ENCODE measurements at places on chromosomes 1 and 21.

- no peak for DNase-seq
These were observed 44.2 kb upstream of the ZYG11A start for GRCh38 chr1:52798331-52798730.

GRCh38 chr1:21815724-21816321 lies 3.8 kb downstream of the LDLRAD2 start:
- DNase-seq: no peak

- DNase-seq: no peak
These were observed 98.8 kb downstream of the RHOU start for GRCh38 chr1:228833911-228834688.

GRCh38 chr1:203656796-203657747 lies 30.4 kb downstream of the ATP2B4 start:
- DNase-seq: no peak

GRCh38 chr1:178146436-178146835 lies 52.5 kb downstream of the RASAL2 start:
- peak; percentile 22 for DNase-seq

GRCh38 chr1:64687725-64688327 lies 57.0 kb upstream of the RAVER2 start:
- peak; percentile 53 for DNase-seq

DNA sequence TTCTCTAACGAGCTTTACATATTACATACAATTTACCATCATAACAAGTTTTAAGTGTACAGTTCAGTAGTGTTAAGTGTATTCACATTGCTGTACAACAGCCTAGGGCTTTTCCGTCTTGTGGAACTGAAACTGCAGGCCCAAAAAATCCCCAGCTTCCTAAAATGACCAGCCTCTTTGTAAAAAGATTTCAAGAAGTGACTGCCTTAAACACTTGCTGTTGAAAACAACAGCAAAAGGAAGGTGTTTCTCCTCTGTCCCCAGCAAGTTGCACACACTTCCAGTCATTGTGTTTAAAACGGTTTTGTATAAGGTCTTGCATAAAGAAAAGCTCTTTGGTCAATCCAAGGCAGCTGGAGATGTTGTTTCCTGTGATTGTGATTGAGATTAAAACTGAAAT lies 16.0 kb upstream of the GBP1 start:
- peak; percentile 57 for DNase-seq

DNA sequence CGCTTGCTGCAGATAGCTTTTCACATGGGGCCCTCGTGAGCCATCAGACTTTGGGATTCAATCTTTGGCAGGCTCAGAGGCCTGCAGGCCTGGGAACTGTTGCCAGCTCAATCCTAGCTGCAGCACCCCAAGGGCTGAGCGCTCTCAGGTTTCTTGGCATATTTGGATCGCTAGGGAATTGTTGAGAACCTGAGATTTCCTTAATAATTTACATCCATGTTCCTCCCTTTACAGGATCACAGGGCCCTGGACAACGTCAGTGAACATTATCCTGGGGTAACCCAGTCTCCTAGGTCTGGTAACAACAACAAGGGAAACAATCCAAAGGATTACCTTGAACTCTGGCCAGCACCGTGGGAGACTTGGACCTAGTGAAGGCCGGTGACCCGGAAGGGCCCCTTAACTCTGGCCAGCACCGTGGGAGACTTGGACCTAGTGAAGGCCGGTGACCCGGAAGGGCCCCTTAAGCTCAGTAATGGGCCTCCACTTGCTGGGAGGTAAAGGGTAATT lies 49.3 kb upstream of the NEK2 start:
- DNase-seq: no peak

- DNase-seq: no peak
These were observed 60.4 kb downstream of the FYB2 start for GRCh38 chr1:56758794-56759193.

DNA sequence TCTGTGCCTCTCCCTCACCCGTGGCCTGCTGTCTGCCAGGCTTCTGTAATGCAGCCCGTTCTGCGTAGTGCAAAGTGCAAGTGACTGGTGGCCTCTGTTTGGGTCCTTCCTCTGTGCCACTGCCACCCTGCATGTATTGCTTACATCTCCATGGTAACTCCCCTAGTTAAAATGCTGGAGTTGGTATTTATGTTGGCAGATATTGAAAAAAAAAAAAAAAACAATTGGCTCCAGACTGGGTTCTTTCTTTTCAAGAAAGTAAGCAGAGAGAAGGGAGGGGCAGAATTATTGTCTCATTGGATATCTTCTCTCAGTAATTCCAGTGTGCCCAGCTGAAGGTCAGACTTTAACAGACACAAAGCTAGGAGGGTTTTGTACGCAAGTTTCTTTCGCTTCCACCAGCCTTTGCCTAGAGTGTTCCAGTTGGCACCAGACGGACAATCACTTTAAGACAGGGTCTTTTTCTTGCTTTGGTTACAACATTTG lies 242.3 kb downstream of the PBX1 start:
- no peak for DNase-seq

Measured in lung microvascular endothelial cell (primary cell).